Epithelial cell of esophagus (primary cell): ENCODE measurements at places on chromosomes 5 and 9.

GRCh38 chr9:124078641-124079040 lies 67.1 kb downstream of the LHX2 start:
- DNase-seq, result peak; percentile 31

GRCh38 chr9:92655896-92656536 lies 13.9 kb downstream of the IPPK start:
- no peak for DNase-seq

DNA sequence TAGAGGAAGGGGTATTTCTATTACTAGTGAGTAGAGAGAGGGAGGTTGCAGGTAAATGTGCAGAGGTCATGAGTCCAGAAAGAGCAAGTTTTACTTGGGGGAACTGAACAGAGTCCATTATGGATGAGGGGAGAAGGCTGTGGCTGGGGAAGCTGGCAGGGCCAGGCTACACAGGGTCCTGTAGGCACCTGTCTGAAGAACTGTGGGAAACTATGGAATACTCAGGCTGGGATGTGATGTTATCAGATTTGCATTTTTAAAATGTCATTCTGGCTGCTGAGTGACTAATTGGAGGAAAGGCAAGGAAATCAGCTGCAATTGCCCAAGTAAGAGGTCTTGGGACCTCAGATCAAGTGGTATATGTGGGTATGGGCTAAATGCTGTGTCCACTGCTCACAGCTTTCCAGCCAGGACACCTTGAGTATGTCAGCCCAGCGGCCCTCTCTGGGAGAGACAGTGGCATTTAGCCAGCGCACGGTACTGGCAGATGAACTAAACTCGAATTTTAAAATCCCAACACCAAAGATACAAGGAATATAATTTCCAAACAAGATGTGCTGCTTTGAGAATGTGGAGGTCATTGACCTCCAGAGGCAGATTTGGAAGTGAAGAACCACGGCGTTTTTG lies 49.1 kb downstream of the FGF1 start:
- no peak for DNase-seq

DNA sequence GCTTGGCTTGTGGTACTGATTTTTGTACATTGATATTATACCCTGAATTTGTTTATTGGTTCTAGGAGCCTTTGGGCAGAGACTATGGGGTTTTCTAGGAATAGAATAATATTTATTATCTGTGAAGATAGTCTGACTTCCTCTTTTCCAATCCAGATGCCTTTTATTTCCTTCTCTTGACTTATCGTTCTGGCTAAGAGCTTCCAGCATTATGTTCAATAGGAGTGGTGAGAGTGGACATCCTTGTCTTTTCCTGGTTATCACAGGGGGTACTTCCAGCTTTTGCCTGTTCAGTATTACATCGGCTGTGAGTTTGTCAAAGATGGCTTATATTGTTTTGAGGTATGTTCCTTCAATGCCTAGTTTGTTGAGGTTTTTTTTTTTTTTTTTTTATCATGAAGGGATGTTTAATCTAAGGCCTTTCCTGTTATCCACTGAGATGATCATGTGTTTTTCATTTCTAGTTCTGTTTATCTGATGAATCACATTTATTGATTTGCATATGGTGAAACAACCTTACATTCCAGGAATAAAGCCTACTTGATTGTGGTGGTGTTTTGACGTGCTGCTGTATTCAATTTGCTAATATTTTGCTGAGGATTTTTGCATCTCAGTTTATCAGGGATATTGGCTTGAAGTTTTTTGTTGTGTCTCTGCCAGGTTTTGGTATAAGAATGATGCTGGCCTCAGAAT lies 77.5 kb downstream of the CERT1 start:
- no peak for DNase-seq

GRCh38 chr5:94992325-94992724 lies 292.6 kb downstream of the MCTP1 start:
- DNase-seq, result no peak

GRCh38 chr5:74623006-74623611 lies 17.4 kb downstream of the ENC1 start:
- DNase-seq, result no peak

- DNase-seq, result peak; percentile 96
Measured at GRCh38 chr9:100104314-100104713, 5.3 kb downstream of the INVS start.

DNA sequence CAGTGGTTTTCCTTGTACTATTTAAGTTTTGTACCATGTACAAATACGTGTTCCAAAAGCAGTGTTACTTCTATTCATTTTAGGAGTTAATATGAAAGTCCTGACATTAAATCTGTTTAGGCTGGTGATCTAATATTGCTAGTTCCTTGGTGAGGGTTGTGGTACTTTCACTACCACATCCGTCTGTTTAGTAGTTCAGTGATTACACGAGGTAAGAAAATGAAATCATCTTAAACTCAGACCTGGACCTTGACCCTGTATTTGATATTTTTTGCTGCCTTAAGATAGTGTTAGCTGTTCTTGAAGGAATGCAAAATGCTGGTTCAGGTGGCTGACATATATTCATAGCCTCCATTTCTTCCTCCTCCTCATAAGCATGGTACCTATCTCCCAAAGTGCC lies 50.3 kb downstream of the MTAP start:
- no peak for DNase-seq

- DNase-seq, result peak; percentile 71
Measured at GRCh38 chr9:73577848-73578247, 426.2 kb downstream of the ANXA1 start.

- DNase-seq, result peak; percentile 56
Measured at GRCh38 chr5:38636626-38637025, 80.2 kb upstream of the LIFR start.

- no peak for DNase-seq
Measured at GRCh38 chr9:76585487-76586389, 126.8 kb downstream of the GCNT1 start.

GRCh38 chr5:132751971-132752580 lies 4.8 kb downstream of the CCNI2 start:
- DNase-seq, result no peak

GRCh38 chr5:1772634-1773033 lies 27.0 kb downstream of the MRPL36 start:
- DNase-seq, result peak; percentile 19

- no peak for DNase-seq
Measured at GRCh38 chr5:68194386-68194785, 21.2 kb upstream of the PIK3R1 start.

- DNase-seq, result no peak
Measured at GRCh38 chr5:122501089-122501435, 189.0 kb downstream of the SNCAIP start.

DNA sequence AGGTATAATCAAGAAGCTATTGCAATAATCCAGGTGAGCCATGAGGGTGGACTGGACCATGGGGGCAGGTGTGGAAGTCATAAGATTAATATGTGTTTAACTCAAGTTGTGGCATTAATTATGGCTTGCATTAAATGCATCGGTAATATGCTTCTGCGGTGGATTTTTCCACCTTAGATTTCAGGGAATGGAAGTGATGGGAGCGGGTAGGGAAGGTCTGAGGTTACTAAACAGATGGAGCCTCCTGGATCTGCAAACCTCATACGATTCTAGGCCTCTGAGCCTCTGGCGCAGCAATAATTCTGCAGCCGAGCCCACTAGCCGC lies 286 bp upstream of the ZNF483 start:
- no peak for DNase-seq

- DNase-seq, result peak; percentile 79
Measured at GRCh38 chr5:172640822-172641358, at the start of gene NEURL1B. Gene NEURL1B, plus strand, starts transcription at chr5:172641263. Its CDS starts 144 bp downstream, at chr5:172641407.

- no peak for DNase-seq
Measured at GRCh38 chr5:133480866-133481265, 131.5 kb downstream of the FSTL4 start.

DNA sequence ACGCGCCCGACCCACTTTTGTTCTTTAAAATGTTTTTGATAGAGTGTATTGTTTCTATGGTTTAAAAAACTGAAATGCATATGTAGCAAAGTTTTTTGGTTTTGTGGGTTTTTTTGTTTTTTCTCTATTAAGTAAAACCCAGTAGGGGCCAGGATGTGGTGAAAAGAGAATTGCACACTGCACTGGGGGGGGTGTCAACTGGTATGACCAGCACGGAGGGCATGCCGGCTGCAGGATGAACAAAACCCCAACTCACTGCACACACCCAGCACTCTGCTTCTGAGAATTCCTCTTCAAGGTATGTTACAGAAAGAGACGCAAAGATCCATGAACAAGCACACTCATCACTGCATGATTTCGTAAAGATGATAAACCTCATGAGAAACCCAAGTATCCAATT lies 75.0 kb downstream of the STK10 start:
- DNase-seq, result no peak

DNA sequence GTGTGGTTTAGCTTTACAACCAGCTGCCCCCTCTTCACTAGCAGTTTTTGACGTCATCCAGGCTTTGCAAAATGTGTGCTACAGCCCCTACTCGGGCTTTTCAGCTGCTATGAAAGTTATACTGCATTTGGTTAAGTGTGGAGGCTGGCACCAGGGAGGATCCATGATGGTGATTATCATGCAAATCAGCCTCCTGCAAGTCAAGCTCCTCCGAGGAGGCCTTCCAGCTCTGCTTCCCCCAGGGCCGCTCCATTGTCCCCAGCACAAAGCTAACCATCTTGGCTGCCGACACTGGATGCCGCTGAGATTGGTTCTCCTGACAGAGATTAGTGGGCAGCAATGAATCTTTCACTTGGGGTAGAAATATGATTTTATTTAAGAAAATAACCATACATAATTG lies 159.6 kb downstream of the NR2F1-AS1 start:
- no peak for DNase-seq

DNA sequence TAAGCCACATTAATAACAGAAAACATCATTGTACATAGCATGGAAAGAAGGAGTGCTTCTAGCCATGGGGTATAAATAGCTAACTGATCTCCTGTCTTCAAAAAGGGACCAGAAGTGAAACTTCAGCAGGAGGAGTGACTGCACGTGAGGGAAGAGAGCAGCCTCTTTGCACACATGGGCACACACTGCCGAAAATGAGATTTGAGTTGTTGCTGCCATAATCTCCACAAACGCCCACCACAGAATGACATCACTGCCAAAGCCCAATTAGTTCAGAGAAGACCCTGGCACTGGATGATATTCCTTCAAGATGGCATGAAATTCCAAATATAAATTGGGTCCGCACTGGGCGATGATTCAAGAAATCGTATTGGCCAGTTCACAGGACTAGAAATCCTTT lies 238.9 kb upstream of the NR4A3 start:
- no peak for DNase-seq

- no peak for DNase-seq
Measured at GRCh38 chr5:147426640-147427327, 83.1 kb downstream of the DPYSL3 start.

- DNase-seq, result peak; percentile 40
Measured at GRCh38 chr9:80968611-80969010, 720.7 kb downstream of the TLE1 start.

DNA sequence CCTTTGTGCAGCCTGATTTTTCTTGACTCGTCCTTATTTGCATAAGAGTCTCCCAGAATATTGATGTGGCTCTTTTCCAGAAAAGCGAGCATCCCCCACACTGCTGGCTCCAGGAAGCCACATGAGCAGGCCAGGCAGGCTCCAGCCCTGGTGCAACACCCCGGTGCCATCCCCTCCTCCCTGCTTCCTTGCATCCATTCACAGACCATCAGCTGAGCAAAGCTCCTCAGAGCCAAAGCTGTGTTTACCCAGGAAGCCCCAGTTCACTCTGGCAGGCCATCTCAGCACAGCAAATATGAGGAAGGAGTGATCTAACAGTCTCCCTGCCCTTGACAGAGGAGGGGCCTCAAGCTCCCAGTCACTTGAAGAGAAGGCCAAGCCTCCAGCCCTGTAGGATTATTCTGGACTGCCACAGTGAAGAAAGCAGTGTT lies 34.4 kb downstream of the INSYN2B start:
- DNase-seq, result peak; percentile 88

DNA sequence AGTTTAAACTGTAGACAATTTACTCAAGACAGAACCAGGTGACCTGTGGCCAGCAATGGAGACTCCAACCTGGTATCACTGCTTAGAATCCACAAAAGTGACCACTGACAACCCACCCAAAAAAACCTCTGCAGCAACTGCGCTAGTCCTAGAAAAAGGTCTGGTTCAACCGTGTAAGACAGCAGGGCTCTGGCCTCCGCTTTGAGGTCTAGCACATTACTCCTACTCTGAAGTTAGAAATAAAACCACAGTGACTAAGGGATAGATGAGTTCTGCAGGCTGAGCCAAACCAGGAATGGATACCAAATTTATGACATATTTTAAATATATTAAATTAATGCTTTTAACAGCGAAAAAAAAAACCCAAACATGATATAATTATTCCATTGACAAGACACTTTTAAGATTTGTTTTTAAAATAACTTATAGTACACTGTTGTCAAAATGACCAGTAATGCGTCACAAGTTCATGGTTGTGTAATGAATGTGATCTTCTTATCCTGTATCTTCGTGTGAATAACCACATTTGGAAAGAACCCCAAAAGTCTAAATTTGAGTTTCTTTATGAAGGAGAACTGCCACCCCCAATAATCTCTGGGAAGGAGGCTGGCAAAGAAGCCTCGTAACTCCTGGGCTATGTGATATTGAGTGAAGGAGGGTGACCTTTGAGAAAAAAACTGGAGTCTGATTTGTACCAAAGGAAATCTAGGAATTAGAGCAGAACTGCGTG lies 101.9 kb upstream of the SLC44A1 start:
- no peak for DNase-seq

DNA sequence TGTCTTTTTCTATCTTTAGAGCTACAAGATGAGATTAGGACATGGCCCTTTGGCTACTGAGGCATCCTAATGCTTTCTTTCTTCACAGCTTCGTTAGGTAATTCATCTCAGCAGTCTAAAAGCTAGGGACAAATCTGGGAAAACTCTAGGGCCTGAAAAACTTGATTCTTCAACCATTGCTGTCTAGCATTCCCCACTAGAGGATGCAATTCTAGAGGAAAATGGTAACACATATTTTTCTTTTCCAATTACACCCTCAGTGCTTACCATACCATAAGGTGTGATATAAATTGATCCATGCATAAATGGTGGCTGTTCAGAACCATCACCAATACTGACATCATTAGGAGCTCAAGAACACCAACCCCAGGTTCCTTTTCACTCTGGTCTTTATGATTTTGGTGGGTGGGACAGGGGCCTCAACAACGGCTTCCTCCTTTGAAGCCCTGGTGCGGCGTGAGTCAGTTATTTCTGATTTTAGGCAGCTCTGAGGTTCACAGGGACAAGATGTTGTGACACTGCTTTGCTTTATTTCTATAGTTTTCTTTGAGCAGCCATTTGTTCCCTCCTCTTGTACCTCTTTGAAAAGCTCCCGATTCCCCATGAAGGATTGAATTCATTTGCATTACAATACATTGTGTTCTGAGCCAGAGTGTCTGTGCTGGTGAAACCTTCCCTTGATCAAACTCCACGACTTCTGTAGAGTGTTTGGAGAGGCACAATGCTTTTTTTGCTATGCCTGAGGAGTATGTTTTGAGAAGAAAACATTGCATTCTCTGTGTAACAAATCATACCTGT lies 526.0 kb upstream of the TRPC7 start:
- DNase-seq, result no peak

DNA sequence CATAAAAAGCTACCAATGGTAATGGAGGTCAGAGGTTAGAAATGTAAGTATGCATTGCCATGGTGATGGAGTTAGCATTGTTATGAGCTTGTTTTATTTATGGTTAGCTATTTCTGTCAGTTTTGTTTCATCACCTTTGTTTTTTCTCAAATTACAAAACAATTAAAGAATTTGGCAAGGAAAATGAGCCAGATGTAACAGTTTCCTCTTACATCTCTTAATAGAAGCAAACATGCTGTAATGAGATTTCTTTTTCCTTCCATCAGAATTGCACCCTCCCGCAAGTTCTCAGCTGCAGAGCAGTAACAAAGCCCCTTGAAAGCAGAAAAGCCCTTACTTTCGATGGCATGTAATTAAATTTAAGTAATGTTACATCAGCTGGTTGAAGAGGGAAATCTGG lies 233.0 kb downstream of the SGCD start:
- no peak for DNase-seq

GRCh38 chr9:134623258-134624066 lies 18.1 kb upstream of the COL5A1 start:
- DNase-seq, result no peak
